Left renal pelvis (tissue), 4 donors: ENCODE measurements at places on chromosomes 16 and 17. TPM values are rescaled to one million over a fixed set of nuclear protein-coding genes. Genes with fewer than 3 reads are reported as not detected.

GRCh38 chr17:71337938-71338337 is 782.9 kb upstream of the SOX9 start:
- DNase-seq = no peak

GRCh38 chr17:50036455-50037261 is 19.3 kb upstream of the ITGA3 start:
- no peak for DNase-seq

GRCh38 chr17:30824002-30824355 is 513 bp downstream of the CRLF3 start:
- no peak for DNase-seq

GRCh38 chr16:23185656-23186055 is 3.1 kb downstream of the SCNN1G start:
- no peak for DNase-seq

GRCh38 chr17:8151120-8151640 is 1.0 kb downstream of the PER1 start:
- no peak for DNase-seq

DNA sequence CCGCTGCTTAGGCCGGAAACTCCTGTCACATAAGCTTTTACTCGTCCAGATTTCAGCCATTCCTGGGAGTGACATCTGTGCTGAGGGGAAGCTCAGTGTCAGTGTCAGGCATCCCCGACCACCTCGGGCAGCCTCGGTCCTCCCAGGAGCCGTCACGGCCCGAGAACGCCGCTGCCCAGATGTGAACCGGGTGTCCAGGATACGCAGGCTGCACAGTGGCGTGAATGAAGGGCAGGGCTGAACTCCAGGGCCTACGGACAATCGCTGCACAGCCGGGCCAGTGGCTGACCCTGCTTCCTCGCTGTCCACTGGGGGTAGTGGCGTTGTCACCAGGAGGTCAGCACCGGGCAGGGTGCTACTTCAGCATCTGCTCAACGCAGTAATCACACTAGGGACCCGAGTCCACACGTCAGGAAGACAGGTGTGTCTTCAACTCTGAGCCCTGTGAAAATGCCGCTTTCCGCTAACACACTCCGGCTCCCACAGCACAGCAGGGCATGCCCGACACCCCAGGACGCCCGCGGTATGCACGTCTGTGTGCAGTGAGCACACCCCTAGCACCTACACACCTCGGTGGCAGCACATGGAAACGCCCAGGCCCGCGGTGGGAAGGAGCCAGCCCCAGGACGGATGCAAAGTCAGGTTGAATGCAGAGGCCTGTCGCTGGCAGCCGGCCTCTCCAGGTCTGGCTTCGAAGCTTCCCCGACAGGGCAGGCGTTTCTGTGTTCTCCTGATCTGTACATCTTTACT is 3.1 kb downstream of the LMF1 start:
- DNase-seq = no peak

- DNase-seq = no peak
Observed at GRCh38 chr16:10561001-10561400, 19.4 kb downstream of the EMP2 start.

DNA sequence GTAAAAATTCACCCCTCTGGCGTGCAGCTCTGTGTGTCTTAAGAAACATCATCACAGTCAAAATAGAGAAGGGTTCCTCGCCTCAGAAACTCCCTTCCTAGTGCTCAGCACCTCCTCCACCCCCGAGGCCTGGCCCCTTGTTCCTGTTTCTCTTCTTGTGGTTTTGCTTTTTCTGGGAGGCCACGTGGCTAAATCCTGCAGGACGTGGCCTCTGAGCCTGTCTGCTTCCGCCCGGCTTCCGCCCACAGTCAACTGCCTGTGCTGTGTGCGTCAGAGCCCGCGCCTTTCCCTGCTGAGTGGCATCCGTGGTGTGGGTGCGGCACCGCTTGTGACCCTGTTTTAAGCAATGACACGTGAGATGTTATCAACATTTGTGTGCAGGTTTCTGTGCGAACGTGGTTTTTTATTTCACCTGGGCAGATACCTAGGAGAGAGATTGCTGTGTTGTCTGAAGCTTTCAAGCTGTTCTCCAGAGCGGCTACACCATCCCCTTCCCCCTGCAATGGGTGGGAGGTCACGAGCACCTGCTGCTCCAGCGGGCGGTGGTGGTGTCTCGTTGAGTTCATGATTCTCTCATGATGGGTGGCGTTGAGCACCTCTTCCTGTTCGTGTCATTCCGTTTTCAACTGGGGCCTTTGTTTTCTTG is 21.7 kb downstream of the ACSF3 start:
- DNase-seq = no peak

GRCh38 chr17:32693194-32693897 is 183.6 kb downstream of the MYO1D start:
- DNase-seq = no peak

- DNase-seq = no peak
Observed at GRCh38 chr17:74267987-74268499, 6.0 kb upstream of the DNAI2 start.

DNA sequence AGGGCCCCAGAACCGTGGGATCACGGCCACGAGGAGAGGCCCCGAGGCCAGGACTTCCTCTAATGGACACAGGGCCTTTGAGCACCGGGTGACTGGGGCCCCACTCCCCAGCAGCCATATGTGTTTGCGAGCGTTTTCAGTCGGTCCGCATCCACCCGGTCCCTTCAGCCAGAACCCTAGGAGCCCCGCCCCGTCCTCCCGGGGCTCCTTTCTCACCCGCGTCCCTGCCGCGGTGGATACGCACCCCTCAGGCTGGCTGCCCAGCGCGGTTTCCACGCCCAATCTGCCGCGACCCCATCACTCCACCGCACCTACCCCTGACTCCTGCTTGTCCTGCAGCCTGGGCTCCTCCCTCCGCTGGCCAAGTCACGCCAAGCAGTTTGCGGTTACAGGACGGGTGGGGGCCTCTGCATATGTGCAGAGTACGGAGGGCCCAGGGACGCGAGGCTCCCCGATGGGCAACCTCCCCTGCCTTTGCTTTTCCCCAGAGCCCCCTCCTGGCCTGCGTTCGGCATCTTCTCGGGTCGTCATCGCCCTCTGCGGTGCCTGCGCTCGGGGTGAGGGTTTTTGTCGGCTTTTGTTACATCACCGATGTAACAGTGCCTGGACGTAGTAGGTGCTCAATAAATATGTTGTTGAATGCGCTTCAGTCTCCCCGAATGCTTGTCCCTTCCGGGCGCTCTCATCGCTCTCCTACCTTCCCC is 1.0 kb upstream of the TTYH2 start:
- no peak for DNase-seq

DNA sequence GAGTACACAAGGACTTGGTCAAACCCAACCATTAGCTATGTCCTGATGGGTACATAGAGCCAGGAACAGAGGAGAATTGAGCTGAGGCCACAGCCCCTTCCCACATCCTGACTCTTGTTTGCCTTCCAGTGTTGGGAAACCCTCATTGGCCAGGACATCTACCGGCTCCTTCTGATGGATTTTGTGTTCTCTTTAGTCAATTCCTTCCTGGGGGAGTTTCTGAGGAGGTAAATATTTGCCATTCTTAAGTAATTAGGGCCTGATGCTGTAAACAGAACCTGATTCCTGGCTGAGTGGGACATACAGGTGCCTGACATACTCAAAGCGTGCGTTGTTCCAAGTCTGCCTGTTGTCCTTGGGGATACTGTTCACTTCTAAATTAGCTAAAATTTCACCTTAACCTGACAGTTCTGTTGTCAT is 42.6 kb downstream of the GDE1 start:
- no peak for DNase-seq

DNA sequence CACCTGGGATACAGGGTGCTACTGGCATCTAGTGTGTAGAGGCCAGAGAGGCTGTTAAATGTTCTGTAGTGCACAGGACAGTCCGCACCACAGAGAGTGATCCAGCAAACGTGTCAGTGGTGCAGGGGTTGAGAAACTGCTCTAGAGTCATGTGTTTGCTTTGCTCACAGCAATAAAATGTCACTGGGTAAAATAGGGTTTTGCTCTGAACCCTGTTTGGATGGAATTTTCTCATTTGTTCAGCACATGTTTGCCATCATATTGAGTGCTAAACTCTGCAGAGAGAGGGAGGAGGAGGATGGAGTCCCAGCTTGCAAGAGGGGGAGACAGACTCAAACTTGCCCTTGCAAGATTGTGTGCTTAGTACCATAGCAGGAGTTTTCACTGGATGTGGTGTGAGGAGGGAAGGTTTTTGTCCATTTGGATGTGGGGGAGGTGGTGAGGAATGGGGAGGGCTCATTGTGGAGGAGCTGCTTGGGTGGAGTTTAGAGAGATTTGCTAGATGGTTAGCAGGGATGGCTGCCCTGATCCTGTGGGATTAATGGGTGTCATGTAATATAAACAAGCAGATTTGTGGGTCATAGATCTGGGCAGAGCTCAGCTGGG is 11.8 kb downstream of the PLCG2 start:
- no peak for DNase-seq

GRCh38 chr17:10318535-10318934 is 54.3 kb downstream of the MYH13 start:
- no peak for DNase-seq

JPH3 gene
- 0.63 TPM for polyA plus RNA-seq

HBQ1 gene
- 4.5 TPM for polyA plus RNA-seq

KRTAP4-5 gene
- not detected for polyA plus RNA-seq

MPP2 gene
- polyA plus RNA-seq = 7.7 TPM

NLE1 gene
- 17.4 TPM for polyA plus RNA-seq

TOP2A gene
- 180 TPM for polyA plus RNA-seq

TAC4 gene
- 1.1 TPM for polyA plus RNA-seq

PHLPP2 gene
- polyA plus RNA-seq = 11.8 TPM

SKAP1 gene
- polyA plus RNA-seq = 12.7 TPM

ERBB2 gene
- polyA plus RNA-seq = 205 TPM

ABCC11 gene
- polyA plus RNA-seq = 0.26 TPM

FMNL1 gene
- polyA plus RNA-seq = 5.7 TPM
